Left ventricle myocardium inferior (tissue), 1 donor: ENCODE measurements at places on chromosomes 1 and 21.
A peak's percentile ranks its signal among the peaks of the same experiment; 100 is the strongest.

DNA sequence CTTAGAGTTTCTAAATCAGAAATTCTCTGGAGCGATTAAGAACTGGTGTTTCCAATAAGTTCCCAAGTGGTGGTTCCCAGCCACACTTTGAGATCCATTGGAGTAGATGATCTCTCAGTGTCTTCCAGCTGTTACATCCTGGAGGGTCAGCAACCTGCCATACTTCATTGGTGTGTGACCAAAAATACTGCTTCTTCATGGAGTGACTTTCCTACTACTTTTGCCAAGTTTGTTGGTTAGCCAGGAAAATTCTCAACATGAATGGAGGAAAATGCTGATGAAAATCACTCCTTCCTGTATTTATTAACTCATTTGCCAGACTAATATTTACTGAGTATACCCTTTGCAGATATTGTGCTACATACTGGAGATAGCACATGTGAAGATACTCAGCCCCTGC lies 186.1 kb downstream of the FGGY start:
- DNase-seq, result no peak

DNA sequence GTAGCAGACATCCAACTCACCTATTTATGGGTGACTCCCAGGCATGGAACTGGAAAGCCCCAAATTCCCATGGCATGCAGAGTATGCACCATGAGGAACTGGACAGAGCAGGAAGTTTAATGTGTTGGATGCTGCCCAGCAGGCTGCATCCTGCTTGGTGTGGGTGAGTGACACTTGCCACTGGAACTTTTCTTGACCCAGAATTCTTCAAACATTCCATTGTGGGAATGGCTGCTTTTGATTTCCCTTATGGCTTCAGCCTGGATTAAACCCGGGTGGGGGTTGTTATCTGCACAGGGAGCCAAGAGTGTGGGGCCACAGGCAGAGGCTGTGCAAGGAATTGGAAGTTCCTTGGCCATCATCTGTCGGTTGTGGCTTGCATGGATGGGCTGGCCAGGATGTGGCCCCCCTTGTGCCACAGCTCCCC lies 26.9 kb upstream of the BACE2 start:
- no peak for DNase-seq

- DNase-seq, result peak; percentile 20
Observed at GRCh38 chr1:121516234-121516967, 331.6 kb downstream of the SRGAP2C start.

DNA sequence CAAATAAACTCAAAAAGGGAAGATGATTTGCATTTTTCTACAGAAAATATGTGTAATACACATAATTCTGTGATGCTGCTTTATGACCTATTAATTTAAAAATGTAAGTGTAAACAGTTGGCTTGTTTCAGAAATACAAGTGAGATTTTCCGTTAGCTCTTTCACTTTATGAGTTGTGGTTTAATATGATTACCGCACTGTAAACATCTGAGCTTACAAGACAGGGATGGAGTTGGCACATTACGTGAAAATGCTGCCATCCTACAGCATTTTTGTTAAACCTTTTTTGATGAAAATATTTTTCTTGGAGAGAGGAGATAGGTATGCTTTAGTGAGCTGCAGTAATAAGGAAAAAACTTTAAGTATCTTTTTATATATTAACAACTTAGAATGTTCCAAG lies 426.8 kb upstream of the ADAMTS5 start:
- no peak for DNase-seq

GRCh38 chr1:39369565-39369964 lies 121.9 kb upstream of the BMP8A start:
- no peak for DNase-seq

DNA sequence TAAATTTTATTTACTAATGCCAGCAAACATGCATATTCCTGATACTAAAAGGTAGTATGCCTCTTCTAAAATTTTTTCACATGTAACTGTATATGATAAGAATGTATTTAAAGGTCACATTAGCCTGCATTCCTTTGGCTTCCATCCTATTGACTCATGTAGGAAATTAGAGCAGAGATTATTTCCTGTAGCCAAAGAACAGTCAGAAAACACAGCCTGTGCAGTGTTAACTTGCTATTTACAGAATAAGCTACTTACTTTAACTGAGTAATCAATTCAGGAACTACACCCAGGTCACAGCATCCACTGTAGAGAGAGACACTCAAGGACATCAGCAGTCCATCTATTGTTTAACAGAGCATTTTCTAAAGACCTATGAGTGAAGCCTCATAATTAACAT lies 154.5 kb upstream of the ADGRL4 start:
- DNase-seq, result no peak

DNA sequence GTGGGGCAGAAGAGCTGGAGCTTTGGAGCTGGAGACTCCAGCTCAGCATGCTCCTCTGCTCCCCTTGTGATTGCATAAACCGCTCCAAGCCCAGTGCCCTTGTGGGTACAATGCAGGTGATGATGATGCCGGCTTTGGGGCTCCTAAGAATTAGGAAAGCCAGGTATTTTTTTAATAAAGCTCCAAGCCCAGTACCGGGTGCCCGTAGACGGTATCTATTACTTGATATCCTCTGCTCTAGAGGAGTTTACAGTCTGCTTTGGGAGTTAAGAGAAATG lies 27.2 kb downstream of the TENT5C start:
- no peak for DNase-seq

DNA sequence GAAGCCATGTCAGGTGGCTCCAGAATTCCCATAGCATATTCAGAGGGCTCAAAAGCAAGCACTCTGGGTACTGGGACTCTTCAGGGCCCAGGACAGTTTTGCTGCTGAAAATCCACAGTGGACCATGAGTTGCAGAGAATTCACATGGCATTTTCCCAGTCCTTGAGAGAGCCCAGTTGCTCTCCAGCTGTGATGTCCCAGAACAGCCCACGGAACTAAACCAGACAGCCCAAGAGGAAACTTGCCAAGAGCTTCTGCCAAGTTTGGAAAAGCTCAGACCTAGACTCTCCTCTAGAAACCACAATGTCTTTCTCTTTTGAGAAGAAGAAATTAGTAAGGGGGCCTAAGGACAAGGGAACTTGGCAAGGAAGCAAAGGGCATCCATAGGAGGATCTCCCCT lies 69.4 kb downstream of the RGS2 start:
- DNase-seq, result peak; percentile 24

GRCh38 chr1:116847688-116848531 lies 61.8 kb upstream of the PTGFRN start:
- peak; percentile 53 for DNase-seq

DNA sequence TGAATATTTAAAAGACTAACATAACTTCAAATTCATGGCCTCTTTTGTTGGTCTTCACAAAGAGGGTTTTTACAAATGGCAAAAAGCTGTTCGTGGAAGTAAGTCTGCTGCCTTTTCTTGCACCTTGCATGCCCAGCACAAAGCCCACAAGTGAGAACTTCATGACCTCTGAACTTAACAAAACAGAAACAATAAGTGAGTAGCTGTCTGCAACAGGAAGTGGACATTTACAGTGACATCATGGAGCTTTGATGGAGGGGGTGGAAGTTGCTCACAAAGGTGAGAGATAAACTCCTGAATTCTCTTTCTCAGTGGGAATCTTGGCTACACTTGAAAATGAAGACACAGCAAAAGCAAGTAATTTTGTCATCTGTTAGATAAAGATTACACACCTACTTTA lies 303.3 kb upstream of the DEPDC1 start:
- no peak for DNase-seq

- no peak for DNase-seq
Observed at GRCh38 chr1:111620441-111620971, 917 bp downstream of the RAP1A start.

DNA sequence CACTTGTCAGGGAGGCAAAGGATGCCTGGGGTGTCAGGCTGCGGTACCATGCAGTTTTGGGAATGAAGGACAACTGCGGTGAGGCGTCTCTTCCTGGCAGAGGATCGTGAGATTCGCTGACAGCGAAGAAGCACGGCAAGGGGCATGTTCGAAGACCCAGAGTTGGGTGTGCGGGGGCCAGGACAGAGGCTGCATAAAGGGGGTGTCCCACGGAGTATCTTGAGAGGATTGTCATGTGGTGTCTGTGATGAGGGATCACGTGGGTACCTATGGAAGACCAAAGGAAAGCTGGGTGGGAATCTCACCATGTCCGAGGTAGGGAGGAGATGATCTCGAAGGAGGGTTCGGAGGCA lies 372 bp downstream of the SLC25A44 start:
- DNase-seq, result no peak

- no peak for DNase-seq
Observed at GRCh38 chr1:180281490-180281889, 51.4 kb downstream of the LHX4 start.

GRCh38 chr21:45836694-45837670 lies 144.6 kb upstream of the COL6A1 start:
- DNase-seq, result no peak

DNA sequence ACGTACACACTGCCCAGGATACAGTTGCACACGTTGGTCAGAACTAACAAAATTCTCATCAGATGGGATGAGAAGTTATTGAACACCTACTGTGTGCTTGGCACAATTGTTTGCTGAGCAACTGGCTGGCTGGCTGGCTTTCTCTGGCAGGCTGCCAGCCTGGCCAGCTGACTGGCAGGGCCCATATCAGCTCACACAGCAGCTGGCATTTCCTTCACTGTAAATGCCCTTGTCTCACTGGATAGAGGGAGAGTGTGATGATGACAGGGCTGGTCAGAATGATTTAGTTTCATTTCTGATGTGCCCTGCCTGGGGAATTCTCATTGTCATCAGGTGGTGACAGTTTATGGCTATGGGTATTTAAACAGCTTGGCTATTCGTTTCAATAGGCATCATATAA lies 15.8 kb downstream of the CAMK2N1 start:
- no peak for DNase-seq

DNA sequence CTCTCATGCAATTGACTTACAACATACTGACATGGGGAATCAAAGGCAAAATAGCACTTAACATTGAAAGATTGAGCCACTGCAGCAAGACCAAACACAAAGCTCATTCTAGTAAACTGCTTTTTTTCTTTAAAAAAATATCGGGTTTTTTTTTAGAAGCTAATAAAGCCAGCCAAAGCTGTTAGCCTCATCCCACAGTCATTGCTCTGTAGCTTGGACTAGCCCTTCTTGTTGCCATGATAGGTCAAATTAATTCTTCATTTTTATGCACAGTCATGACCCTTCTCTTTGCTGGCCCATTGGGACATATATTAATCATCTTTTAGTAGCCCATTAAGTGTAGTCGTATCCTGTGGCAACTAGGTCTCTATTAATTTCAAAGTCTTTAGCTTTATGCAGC lies 231.3 kb downstream of the ADGRL2 start:
- DNase-seq, result no peak

- no peak for DNase-seq
Observed at GRCh38 chr1:56975446-56975845, 9.6 kb upstream of the C8B start.

- no peak for DNase-seq
Observed at GRCh38 chr21:16569679-16570078, 839.9 kb downstream of the USP25 start.

GRCh38 chr1:236403905-236404696 lies 10.0 kb downstream of the EDARADD start:
- DNase-seq, result no peak

DNA sequence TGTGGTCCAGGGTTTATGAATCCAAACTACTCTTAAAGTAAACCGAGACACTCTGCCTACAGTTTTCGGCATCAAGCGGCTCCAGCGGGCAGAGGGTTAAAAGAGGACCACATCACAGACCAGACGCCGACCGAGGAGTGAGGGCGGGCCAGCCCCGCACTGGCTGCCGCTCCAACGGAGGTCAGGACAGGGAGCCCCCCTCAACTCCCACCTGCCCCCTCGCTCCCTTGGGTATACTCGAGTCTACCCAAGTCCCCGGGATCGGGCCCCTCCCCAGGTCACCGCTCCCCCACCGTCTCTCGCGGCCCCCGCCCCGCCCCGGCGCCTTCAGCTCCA lies 312 bp downstream of the ARNT start:
- DNase-seq, result no peak

DNA sequence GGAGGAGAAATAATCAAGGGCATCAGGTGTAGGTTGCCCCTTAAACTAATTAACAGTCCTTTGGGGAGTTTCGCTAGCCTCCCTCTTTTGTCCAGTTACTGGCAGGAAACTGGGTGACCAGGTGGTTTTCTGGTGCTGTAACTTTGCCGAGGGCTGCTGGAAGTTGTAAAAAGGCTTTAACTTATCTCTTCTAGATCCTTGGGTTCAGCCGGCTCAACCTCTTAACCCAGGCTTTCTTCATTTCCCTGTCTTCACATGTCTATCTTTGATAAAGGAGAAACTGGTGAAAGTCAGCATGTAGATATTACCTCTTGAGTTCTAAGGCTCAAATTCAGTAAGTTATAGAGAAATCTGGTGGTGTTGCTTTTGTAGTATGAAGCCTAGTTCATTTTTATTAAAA lies 289.7 kb upstream of the NRIP1 start:
- no peak for DNase-seq

DNA sequence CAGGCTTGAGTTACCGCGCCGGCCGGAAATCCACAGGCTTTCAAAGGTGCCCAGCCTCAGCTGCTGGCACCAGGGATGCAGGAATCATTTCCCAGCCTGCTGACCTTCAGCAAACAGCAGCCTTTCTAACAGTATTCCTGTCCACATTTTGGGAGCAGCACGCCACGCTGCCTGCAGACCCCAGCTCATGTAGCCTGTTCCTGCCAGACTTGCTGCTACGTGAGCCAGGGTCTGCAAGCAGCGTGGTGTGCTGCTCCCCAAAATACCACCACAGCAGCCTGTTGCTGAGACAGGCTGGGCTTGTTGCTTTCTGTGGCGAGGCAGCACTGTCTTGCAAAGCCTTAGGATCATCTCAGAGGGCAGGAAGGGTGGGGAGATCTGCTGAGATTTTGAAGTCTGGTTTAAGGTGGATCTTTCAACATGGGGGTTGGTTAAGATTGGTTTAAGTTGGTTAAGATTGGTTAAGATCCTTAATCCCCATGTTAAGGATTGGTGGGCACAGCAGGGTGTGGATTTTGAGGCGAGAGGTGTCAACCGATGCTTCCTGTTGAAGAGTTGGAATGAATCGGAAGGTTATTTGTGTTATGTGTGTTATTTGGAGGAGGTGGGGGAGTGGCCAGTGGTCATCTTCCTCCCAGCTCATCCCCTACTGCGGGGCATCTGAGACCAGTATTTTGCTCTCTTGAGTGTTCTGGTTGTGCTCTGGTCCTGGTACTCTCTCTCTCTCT lies 12.9 kb downstream of the FAAH start:
- DNase-seq, result no peak
